ENCODE measurements at places on chromosomes 16 and 17.
A peak's percentile ranks its signal among the peaks of the same experiment; 100 is the strongest.

GRCh38 chr17:28507567-28508203 is 1.5 kb downstream of the FOXN1 start:
- DNase-seq: no peak

- DNase-seq: no peak
These were observed 29.1 kb downstream of the FANCA start for GRCh38 chr16:89787365-89787805.

- peak; percentile 51 for DNase-seq
These were observed 560 bp downstream of the RAI1 start for GRCh38 chr17:17681744-17682292.

GRCh38 chr17:76383546-76384221 is 725 bp upstream of the SPHK1 start:
- DNase-seq: peak; percentile 56

DNA sequence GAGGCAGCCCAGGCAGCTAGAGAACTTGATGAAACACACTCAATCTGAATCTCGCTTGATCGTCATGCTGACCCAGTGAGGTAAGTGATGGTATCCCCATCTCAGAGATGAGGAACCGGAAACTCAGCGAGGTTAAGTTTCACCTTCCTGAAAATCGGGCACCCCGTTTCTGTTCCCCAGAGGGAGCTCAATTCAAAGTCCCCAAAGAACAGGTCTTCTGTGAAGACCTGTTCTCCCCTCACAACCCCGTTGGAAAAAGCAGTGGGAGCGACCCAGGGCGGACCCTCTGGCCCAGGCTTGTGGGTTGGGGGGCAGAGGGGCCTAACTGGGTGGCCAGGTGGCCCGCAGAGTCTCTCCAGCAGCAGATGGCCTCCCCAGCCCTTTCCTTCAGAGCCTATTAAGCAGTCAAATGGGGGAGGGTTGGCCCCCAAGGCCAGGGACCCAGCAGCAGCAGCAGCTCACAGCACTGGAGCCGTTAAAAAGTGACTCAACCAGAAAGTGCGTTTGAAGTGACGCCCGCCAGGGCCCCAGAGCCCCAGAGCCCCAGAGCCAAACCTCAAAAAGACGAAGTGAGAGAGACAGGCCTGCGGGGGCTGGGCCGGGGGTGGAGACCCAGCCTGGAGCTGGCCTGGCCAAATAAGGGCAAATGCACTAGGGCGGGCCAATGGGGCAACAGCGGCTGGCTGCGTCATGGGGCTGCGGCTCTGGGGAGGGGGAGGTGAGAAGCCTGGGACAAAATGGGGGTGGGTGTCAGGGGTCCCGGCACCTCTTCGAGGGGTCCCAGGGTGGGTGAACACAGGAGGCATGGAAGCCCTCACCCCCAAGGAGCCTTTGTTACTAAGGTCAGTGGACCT is 9.2 kb upstream of the TSPOAP1 start:
- DNase-seq: peak; percentile 97

- DNase-seq: no peak
These were observed 29.5 kb downstream of the CIITA start for GRCh38 chr16:10906482-10906881.

GRCh38 chr16:1414532-1415260 is at the start of gene UNKL:
TSS of gene UNKL (minus strand) at chr16:1414704. CDS start at chr16:1414691, 13 bp downstream.
- DNase-seq: peak; percentile 73

DNA sequence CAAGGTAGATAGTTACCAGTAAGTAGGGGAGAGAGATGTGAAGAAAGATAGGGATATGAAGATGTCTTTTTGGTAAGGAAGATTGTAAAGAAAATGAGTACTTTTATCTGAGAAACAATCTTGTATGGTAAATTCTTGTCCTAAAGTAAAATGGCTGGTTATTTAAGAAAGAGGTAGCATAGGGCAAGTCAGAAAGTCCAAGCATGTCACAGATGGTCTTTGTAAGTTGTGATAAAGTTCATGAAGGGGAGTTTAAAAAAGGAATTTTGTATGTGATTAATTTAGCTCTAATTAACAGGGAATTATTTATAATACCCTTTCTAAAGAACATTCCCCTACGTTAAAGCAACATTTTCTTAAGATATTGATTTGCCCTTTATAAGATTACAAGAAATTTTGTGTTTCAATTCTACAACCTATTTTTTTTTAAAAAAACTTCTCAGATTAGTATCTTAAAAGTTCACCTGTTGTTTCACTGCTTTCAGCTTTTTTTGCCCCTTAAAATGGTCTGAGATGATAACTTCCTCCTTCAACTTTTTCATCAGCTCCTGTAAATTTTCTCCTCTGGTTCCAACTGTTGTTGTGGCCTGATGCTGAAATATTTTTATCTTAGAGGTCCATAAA is 16.2 kb upstream of the CPHXL start:
- no peak for DNase-seq

DNA sequence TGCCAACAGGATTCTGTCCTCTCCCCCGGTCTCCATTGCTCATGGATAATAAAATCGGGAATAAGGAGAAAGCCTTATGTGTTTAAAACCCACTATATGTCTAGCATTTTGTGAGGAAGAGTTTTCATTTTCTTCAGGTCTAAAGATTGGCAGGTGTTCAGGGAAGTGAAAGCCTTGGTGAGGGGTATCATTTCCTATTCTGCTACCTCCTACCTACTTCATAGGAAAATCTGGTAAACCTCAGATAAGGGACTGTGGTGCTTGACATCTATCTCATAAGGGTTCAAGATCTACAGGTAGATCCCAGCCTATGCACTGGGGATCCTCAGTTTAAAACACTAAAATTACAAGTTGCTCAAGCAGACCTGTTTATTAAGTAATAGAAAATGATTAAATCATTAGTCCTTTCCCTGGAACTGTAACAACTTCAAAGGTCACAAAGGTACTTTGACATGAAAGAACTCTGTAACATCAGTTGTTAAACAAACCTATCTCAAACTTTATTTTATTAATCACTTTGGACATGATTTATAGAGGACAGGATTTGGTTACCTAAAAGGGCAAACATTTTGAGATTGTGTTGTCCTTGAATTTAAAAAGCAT is 6.5 kb downstream of the MOSMO start:
- no peak for DNase-seq

DNA sequence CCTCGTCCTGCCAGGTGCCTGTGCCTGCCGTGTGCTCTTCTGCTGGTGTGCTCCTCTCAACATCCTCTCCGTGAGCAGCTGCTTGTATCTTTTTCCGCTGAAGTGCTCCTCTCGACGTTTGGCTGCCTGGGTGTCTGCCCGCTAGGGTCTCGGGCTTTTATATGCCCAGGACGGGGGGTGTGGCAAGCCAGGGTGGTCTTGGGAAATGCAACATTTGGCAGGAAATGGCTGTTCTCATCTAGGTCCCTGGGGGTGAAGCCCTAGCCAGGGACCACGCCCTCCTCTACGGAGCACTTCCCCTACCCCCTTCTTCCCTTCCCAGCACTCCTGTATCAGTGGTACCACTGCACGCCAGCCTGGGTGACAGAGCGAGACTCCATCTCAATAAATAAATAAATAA is 49.4 kb downstream of the IQCK start:
- DNase-seq: no peak

DNA sequence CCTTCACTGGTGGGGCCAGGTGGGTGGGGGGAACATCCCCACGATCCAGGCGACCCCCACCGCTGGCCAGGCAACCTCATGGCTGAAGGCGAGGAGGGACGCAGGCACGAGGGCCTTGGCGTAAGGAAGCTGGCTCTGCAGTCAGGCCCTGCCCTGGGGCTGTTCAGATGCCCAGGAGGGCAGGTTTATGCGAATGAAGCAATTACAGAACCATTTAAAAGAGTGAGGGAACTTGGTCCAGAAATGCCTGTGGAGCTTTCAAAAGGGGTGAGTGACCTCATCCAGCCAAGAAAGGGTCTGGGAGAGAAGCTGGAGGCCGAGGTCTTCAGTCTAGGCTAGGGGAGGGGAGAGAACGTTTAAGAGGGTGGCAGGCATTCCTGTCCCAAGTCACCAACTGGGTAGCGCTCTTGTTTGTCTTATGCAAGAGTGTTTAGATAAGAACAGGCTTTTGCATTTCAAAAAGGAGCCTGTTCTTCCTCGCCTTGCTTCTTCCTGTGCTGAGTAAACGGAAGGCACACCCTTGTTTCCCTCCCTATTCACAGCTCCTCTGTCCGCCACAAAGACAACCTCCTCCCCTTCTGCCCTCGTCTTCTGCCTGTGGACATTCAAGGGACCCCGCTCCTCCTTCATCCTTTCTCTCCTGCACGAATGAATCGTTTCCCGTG is 183.5 kb upstream of the SDK2 start:
- no peak for DNase-seq

DNA sequence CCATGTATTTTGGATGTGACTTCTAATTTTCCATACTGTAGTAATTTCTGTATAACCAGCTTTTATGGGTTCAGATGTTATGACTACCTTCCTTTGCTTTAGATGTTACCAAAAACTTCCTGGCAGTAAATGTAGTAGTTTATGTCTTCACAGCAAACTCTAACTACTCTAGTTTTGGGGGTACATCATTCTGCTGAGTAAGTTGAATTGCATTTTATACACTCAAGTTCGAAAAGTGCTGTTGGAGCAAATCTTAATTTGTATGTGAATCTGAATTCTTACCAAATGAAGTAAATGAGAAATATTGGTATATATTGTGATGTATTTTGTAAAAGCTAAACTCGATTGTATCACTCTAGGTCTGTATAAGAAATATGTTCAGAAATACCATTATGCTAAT is 728.3 kb upstream of the CDH8 start:
- DNase-seq: no peak

DNA sequence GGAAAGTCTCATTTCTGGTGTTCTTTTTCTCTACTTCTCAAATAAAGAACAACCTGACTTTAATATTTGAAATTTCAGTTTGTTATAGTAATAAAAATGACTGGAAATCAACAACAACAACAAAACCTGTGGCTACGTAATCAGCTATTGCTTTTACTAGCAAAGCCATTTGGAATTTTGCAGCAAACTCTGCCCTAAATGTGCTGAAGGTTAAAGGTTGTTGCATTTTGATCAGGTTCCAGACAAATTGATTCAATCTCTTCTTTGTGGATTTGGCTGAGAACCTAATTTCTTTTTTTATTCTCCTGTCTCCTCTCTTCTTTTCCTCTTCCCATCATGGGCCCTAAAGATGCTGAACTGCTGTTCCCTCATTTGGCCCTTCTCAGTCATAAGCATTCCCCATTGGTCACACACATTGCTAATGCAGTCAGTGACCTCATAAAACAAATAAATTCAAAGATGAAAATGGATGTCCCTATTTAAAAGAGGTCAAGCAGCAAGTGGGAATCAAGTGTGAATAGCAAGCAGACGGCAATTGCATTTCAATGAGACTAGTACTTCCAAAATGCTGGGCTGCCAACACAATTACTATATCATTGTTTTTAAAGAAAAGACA is 795.1 kb upstream of the CDH8 start:
- DNase-seq: no peak

DNA sequence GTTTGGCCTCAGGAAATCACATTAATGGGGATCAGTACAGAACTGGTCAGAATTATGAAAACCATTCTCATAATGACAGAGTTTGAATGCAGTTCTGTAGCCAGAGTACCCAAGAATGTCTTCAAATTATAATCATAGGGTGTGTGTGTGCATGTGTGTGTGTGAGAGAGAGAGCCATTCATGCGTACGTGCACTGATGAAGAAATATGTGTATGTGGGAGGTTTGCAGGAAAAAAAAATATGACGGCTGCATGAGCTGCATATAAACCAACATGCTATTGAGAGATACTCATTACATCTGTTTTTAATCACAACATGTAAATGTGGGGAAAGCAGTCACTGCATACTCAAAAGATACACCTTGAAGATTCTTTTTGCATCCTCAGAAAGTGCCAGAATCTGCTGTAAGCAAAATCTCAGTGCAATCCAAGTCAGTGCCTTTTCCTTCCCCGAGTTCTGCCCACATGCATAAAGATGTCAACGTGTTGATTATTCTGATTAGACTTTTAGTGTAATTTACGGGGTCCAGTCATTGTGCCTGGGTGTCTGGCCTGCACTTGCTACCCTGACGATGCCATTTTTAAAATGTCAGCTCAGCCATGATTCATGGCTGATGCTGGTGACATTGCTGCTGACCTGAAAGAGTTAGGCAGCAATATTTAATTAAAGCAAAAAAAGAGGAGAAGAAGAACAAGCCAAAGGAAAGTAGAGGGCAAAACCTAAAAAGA is 378.7 kb upstream of the ZFHX3 start:
- DNase-seq: no peak

Data from stimulated activated CD4-positive, alpha-beta T cell treated with anti-CD3 and anti-CD28 coated beads, Interleukin-4, amount 100 ng/mL, for 4 hours (primary cell).